ENCODE measurements at places on chromosomes 3 and 15. TPM values are rescaled to one million over a fixed set of nuclear protein-coding genes. Genes with fewer than 3 reads are reported as not detected.

GRCh38 chr3:177598097-177598833, 401.0 kb upstream of the TBL1XR1 start:
- no peak for DNase-seq

PRTG gene
- polyA plus RNA-seq, result 5.9 TPM

DNA sequence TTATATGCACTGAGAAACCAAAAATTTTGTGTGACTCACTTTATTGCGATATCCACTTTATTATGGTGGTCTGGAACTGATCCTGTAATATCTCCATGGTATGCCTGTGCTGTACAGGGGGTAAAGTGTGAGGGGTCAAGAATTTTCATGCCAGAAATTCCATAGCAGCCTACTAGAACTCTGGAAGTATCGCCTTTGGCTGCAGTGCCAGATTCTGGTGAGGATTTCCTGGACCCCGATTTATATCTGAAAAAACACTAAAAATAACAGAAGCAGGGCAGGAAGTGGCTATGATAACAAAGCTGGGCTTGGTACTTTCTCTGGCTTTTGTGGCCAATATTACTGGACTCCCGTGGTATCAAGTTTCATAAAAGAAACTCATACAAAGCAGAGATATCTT, 36.4 kb downstream of the CCDC80 start:
- no peak for DNase-seq

HTR3E gene
- not detected for polyA plus RNA-seq

GOLGA8T gene
- polyA plus RNA-seq, result 2.1 TPM

GRCh38 chr3:33578325-33579177, 138.3 kb upstream of the UBP1 start:
- peak; percentile 82 for DNase-seq

- DNase-seq, result no peak
Observed at GRCh38 chr3:8423307-8423706, 78.3 kb upstream of the LMCD1 start.

CXCR6 gene
- polyA plus RNA-seq, result not detected

- no peak for DNase-seq
Observed at GRCh38 chr3:151012753-151013152, 40.2 kb upstream of the CLRN1 start.

All from A549 (cell line).